NCI-H2107 (cell line): ENCODE measurements at places on chromosomes 12 and 14.
A peak's percentile ranks its signal among the peaks of the same experiment; 100 is the strongest.

DNA sequence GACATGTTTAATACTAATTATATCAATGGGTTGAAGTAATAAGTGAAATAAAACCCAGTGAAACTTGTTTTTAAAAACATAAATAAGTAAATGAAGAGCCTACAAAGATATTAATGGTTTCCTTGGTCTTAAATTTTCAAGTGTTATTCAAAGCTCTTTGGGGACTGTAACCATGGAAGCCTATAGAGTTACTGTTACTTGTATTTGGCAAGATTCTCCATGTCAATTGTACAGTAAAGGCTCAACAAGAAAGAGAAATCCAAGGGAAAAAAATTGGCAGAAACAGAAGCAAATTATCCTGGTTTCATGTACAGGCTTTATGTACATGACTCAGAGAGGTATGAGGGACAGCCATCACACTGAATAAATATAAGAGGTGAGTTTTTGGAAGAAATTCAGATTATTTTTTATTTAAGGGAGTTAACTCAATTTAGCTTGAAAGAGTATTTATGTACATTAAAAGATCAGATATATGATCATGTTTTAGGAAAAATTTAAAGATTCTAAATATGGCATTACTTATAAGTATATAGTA lies 151.1 kb upstream of the HMGA2 start:
- no peak for DNase-seq

DNA sequence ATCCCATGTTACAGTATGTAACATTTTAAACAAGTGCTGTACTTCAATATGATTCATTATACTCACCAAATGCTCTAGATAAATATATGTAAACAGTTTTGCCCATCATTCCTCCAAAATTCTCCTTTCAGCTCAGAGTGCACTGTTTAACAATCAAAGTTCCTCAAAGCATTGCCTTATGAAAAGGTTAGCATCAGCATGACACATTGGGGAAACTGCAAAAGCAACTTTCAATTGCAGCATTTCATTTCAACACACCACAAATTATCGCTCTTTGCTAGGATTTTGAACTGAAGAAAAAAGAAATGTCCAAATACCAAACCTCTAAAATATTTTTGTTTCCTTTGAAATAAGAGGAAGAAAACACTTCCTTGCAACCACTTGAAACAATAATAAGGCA lies 413.2 kb downstream of the FLRT2 start:
- DNase-seq: no peak

- DNase-seq: no peak
Measured at GRCh38 chr14:34692348-34692747, 22.0 kb downstream of the CFL2 start.

DNA sequence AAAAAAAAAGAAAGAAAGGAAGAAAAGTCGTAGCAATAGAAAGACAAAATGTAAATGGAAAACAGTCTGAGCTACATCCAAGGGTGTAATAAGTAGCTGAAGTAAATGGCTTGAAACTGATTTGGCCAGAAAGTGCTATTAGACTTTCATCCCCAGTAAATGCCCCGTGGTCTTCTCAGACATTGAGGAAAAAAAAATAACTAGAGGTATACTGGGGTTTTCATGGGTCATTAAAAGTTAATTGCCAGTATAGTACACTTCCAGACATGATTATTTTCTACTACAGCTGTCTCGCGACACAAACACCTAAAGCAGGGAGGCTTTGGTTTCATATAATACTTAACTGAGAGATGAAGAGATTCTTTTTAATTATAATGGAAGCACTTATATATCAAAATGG lies 271.9 kb downstream of the CPNE8 start:
- DNase-seq: no peak

- peak; percentile 42 for DNase-seq
Measured at GRCh38 chr12:101490286-101490920, 15.3 kb downstream of the SPIC start.

DNA sequence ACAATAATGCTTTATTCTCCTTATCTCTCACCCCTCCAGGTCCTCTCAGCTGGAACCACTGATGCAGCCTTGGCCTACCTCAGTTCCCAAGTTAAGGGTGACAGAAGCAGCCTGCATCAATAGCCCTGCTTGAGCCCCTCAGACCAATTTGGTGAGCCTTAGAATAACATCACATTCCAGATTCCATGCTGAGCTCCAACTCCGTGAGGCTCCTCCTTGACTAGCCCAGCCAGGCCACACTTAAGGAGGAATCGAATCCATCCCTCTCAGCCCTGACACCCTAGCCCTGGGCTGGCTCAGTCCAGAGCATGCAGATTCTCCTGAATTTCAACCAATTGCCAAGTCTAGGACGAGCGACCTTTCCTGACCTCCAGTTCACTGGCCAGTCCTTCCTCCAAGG lies 91.1 kb downstream of the ARMH4 start:
- no peak for DNase-seq

DNA sequence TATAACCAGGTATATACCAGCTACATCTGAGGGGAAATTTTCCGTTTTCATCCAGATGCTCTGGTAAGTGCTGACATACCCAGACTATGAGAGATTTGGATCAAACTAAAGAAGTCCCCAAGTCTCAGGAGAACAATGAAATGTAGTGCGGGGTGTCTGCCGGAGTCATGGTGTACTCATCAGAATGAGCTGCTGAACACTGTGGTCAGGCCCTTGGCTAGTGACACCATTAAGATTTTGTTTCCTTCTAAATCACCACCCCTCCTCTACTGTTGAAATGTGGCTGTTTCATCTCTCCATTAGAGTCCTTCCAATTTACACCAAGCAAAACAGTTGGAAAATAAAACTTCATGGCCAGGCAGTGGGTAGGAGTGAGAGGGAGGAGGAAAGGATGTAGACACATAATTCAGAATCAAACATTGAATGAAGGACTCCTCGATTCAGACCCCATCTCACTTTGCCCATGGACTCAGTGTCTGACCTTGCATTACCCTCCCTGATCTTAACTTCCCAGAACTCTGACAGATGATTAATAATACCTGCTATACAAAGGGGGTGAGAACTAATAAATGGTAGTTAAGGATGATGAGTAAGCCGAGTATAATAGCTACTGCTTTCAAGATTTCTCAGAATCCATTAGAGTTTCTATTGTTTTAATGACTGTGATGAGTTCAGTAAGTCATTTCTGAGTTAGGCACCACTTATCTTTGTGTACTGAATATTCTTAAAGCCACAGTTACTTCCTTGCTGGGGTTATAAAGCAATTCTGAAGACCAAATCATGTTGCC lies 127.4 kb downstream of the CRADD start:
- no peak for DNase-seq

DNA sequence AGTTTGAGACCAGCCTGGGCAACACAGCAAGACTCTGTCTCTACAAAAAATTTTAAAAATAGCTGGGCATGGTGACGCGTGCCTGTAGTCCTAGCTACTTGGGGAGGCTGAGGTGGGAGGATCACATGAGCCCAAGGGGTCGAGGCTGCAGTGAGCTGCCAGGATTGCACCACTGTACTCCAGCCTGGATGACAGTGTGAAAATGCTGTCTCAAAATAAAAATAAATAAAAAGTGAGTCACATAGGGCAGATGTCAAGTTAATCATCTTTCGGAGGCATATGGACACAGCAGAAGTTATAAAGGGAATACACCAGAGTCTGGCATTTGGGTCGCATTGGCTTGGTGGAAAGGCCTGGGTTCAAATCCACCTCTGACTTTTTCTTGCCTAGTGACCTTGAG lies 92.7 kb downstream of the PHETA1 start:
- no peak for DNase-seq

DNA sequence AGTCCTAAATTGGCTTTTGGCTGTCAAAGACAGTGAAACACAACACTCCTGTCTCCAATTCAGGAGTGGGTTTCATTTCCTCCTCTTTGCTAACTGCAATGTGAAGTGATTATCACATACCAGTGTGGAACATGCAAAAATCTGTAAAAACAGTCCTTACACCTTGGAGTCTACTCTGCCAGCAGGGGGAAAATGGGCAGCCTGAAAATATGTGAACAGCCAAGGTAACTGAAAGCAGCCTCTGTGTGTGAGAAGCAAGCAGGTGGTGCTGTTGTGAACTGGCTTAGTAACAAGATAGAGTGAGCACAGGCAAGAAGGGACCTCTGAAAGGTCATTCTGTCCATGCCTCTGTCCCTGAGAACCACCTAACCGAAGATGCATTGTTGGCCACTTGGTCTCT lies 6.0 kb downstream of the PRMT8 start:
- no peak for DNase-seq

GRCh38 chr14:77025744-77026165 lies 2.8 kb downstream of the IRF2BPL start:
- DNase-seq: no peak

DNA sequence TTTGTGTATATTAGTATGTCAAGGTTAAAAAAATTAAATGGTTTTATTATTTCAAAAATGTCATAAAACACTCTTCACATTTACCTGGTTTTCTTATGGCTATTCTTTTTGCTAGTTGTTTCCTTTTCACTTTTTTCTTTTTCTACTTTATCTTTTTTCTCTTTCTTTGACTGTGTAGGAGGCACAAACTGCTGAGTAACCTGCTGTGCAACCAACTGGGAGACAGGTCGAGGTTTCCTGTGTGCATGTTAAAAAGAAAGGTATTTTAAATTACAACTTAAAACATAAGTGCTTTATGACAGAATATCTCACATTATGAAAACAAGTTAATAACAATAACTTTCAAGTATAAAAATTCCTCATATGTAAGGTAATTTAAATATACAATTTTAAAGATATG lies 16.9 kb upstream of the GXYLT1 start:
- DNase-seq: no peak

DNA sequence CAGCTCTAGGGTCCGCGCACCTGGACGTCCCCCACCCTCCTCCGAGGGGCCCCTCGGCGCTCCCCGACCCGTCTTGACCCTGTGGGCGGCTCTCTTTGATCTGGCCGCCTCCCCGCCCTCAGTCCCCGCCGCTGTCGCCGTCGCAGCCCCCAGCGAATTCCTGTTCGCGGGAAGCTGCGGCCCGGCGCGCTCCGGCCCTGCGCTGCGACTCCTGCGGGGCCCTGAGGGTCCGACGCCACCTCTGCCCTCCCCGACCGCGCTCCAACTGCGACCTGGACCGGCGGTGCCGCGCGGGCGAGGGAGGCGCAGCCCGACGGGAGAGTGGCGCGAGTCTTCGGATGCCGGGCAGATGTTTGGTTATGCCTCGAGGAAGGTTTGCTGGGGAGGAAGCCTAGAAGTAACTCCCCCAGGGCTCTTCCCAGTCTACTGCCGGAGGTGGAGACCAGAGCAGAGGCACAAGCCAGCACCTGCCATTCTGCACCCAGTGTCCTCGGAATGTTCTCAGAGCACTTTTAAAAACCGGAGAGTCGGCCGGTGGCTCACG lies 440 bp upstream of the ISM2 start:
- DNase-seq: no peak

- no peak for DNase-seq
Measured at GRCh38 chr14:90625445-90625844, 190.8 kb downstream of the TTC7B start.

DNA sequence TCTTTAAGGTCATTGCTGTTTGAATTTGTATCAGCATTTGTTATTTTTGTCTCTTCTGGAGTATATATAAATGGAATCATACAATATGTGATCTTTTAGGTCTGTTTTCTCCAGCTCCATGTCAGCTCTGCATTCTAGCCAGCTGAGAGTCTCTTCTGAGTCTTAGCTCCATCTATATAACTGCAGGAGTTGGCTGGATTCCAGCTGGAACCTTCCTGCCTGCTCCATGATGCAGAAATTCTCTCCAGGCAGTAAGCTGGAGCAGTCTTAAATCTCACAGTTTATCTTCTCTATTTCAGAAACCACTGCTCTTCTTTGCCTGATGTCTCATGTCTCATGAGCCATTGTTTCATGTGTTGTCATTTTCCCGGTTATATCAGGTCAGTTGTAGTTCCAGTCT lies 827.6 kb downstream of the NRXN3 start:
- DNase-seq: peak; percentile 31

- no peak for DNase-seq
Measured at GRCh38 chr14:95895720-95896119, 19.1 kb downstream of the TUNAR start.

DNA sequence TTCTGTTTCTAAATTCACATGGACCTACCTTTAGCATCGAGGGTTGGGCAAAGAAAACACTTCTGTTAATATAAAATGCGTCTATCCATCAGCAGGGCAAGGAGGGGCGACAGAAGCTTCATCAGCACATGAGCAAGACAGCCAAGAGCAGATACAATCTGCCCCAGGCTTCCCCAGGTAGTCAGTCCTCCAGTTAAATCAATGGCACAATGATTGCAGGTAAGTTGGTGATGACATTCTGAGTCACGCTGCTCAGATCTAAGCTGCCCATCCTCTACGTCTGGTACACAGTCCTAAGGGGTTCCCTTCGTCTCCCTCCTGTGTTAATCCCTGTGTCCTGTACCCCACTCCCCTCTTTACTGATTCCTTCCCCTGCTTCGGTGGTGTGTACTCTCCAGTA lies 38.8 kb downstream of the MAP3K9 start:
- DNase-seq: no peak

DNA sequence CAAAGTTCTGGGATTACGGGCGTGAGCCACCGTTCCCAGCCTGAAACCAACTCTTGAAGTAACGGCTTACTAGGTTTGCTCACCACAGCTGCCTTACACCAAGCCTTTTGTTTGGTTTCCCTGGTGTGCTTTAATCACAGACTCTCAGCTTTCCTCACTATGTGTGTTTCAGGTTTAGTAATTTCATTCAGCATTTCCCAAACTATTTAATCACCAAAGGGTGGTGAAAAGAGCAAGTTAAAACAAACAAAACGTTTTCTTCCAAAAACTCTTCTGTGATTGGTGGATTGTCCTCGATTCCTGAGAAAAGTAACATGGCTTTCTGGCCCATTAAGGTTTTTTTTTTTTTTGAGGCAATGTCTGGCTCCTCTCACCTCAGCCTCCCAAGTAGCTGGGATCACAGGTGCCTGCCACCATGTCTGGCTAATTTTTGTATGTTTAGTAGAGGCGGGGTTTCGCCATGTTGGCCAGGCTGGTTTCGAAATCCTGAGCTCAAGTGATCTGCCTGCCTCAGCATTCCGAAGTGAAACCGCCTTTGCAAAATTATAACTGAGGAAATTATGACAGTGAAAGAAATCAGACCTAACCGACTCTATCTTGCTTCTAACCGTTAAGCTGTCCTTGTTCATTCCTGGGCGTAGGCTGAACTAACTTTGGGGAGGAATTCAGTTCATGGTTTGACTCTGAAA lies 1.5 kb upstream of the ZFYVE26 start:
- no peak for DNase-seq

GRCh38 chr12:49947593-49948226 lies 2.8 kb upstream of the AQP2 start:
- no peak for DNase-seq

- DNase-seq: no peak
Measured at GRCh38 chr12:20099395-20100183, 268.7 kb upstream of the PDE3A start.

DNA sequence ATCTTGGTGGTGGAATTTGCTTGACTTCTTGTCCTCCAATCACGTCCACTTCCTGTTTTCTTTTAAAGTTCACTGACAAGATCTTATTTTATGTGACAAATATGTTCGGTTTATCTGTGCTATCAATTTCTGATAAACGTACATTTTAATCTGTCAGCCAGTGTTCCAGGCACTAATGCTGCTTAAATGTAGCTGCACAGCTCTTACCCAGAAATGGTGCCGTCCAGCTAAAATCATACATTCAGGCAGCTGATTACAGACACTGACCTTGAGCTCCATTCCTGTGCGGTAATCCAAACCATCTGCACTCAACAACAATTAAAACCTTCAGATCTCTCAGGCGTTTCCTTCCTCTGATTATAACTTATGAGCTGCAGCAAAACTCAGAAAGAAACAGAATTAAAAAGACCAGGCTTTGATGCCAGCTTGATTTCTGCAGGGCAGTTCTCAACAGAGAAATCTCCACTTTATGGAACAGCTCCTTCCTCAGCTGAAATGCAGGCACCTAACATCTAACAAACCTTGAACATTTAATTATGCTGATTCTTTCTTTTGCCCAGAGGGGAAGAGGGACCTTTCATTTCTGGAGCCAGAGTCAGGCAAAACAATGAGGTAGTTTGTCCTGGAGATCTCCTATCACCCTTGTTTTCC lies 26.4 kb upstream of the RASSF3 start:
- no peak for DNase-seq
